ENCODE measurements at places on chromosomes 12 and 14.

DNA sequence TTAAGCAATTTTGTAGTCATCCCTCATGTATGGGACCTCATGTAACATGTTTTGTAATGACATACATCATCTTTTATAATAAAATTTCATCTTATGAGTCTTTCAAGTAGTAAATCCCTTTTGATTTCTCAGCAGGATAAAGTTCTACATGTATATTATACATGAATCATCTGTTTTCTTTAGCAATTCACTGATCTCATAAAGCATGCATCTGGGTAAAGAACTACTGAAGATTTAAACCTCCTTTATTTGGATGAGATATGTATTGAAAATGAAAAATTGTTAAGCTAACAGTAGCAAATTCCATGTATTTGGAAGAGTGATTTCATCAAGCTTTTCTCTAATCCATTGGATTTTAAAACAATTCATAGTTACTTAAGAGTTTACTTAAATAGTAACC lies 126.9 kb downstream of the KITLG start:
- DNase-seq = peak; percentile 19

- DNase-seq = peak; percentile 63
These were observed 107.4 kb upstream of the MED13L start for GRCh38 chr12:116384691-116385485.

GRCh38 chr14:49880267-49881064 lies 12.4 kb upstream of the ARF6 start:
- DNase-seq = no peak

- DNase-seq = no peak
These were observed 5.6 kb upstream of the LHX5 start for GRCh38 chr12:113477171-113477841.

GRCh38 chr14:71143381-71144290 lies 236.4 kb downstream of the PCNX1 start:
- DNase-seq = peak; percentile 80

- DNase-seq = peak; percentile 32
These were observed 10.7 kb upstream of the TMBIM6 start for GRCh38 chr12:49730568-49731101.

All from AG10803 (cell line).